ENCODE measurements at places on chromosomes 1 and 21.

GRCh38 chr1:231138236-231138635 is 23.6 kb upstream of the TRIM67 start:
- no peak for DNase-seq

GRCh38 chr1:203104789-203105390 is 19.1 kb upstream of the MYOG start:
- DNase-seq = no peak

GRCh38 chr1:114671011-114671938 is 1.4 kb upstream of the DENND2C start:
- DNase-seq = no peak

- no peak for DNase-seq
Observed at GRCh38 chr1:85563139-85563538, 17.4 kb upstream of the CCN1 start.

DNA sequence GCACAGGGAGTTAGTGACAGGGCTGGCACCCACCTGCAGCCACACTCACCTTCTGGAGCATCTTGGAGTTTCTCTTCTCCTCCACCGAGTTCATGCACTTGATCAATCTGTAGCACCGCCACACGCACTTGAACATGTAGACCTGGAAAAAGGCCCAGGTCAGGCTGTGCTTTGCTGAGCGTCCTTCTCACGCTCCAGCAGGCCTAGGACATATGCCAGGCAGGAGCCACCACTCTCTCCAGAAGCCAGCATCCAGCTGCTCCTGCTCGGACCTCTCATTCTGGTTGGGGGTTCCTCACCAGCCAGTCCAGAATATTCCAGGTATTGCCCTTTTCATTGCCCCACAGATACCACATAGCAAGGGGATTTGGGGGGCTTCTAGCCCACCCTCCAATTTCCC is 11.7 kb upstream of the MATN1 start:
- no peak for DNase-seq

DNA sequence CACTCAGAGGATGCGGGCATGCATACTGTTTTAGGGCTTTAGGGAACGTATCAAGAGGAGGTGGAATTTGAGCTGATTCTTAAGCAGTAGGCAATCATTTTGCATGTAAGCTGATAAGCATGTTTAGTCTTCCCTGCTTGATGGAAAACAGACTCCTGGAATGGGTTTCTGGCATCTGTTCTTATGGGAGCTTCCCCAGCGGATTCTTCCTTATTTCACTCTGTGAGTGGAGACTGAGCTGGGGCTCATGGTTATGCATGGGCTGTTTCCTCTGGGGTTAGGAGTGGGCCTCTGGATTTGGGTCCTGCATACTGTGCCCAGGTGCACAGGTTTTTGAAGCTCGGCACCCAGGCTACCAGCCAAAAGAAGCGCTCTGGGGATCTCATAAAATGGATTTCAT is 93.4 kb downstream of the DIRAS3 start:
- DNase-seq = no peak

DNA sequence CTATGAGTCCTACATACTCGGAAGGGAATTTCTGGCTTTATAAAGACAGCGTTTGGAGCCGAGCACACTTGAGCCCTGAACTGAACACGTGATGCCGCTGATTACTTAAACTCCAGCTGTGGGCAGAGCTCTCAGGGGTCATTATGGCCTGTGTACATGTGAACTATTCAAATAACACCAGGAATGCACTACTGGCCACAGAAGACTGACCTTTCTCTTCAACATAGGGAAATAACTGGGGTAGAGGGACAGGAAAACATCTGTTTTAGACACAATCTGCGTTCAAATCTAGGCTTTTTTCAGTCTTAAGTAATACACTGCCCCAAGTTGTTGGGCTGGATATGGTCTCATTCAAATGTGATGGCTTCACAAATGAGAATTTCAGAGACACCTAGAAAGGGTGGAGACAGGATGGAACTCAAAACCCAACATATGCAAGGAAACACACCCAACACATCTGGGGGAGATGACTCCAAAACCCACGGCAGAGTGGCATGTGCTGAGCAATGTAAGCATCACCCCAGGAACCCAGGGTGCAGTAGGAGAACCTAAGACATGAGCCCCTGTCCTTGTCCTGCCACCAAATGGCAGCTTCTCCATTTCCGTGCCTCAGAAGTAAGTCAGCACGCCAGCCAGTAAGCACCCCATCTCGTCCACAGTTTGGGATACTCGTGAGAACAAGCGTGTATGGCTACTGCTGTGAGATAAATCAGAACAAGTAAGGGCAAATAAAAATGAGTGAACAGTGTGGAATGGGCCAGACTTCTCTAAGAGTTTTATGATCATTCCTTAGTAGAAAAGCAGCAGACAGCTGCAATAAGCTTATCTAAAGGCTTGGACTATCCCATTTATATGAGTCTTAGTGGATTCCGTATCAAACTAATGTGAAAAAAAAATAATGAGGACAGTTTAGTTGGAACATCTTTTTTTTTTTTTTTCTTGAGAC is 24.9 kb downstream of the NID1 start:
- peak; percentile 80 for DNase-seq

DNA sequence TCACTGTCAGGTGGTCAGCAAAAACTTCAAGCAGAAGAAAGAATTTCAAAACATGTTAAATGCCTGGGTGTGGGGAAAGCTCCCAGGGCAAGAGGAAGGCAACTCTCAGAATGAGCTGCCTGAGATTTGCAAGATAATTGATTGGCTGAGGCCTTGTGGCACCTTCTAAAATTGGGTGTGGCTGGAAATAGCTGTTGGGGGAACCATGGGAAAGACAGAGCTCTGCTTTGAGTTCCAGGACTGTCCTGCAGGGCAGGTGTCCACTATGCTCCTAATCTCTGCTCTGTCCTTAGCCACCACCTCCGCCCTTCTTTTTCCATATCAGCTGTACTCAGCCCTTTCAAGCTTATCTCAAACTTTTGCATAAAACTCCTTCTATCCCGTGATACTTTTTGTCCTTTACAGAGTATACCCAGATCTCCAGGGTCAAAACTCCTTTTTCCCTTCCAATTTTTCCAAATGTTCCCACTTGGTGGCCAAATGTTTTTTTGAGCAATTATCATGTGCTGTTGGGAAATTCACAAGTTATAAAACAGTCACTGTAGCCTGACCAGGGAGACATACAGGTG is 23.8 kb upstream of the PPP2R5A start:
- DNase-seq = no peak

- DNase-seq = no peak
Observed at GRCh38 chr21:45532826-45533360, 9.3 kb downstream of the SLC19A1 start.

DNA sequence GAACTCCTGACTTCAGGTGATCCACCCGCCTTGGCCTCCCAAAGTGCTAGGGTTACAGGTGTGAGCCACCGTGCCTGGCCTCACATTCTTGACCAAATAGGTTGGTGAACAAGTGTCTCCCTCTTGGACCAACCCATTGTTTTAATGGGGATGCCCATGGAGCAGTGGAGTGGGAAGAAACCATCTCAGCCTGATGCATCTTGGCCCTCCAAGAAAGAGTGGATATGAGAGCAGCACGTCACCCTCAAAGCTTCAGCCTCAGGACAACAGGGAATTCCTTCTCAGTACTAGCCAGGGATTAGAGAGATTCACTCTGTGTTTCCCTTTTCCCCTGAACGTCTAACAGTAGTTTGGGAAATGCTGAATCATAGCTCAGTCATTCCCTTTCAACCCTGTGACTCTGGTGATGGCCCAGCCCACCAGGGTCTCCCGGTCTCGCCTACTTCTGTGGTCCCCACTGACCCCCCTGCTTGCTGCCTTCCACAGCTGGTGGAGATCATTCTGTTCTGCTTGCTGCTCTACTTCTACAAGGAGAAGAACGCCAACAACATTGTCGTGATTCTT is 37.4 kb downstream of the NIPAL3 start:
- DNase-seq = no peak

GRCh38 chr1:14949836-14950713 is 203.5 kb upstream of the TMEM51 start:
- DNase-seq = no peak

DNA sequence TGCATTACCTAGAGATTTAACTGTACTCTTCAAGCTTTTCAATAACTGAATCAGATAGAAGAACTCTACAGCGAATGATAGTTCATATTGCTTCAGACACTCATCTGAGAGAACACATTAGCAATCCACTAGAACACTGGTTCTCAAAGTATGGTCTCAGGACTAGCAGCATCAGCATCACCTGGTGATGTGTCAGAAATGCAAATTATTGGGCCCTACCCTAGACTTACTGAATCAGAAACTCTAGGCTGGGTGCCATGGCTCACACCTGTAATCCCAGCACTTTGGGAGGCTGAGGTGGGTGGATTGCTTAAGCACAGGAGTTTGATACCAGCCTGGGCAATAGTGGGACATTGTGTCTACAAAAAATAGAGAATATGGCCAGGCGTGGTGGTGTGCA is 24.9 kb upstream of the GLIS1 start:
- DNase-seq = no peak

DNA sequence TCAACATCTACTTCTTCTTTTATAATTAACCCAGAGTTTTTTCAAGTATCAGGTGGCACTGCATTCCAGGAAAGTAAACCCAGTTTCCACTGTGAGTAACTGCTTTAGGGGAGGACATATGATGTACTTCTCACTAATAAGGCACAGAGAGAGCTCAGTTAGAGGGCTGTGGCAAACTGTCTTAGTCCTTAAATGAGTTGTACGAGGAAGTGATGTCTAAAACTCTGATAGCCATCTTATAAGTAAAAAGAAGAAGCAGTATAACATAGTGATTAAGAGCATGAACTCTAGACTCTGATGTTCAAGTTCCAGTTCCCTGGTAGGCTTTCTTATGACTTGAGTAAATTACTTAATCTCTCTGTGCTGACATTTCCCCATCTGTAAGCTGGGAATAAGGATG is 58.7 kb upstream of the PTGS2 start:
- no peak for DNase-seq

DNA sequence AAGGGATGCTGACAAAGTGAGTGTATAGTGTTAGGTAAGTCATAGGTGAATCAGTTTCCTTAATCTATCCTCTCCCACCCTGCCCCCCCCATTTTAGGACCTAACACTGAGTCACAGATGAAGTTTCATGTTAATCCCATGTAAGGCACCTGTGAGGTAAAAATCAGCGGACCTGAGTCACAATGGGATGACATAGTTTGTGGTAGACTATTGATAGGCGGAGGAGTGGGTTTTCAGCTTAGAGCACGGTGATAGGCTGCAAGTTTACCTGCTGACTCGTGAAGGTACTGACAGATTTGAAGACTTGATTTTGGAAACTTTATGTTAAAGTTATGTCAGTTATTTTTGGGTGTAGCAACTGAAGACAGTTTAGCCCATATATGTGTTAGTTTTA is 1.7 kb downstream of the TOR1AIP1 start:
- DNase-seq = no peak
